ENCODE measurements at places on chromosomes 11 and 22.
A peak's percentile ranks its signal among the peaks of the same experiment; 100 is the strongest.

- DNase-seq, result no peak
These were observed 45.3 kb downstream of the ZBTB44 start for GRCh38 chr11:130269326-130269943.

DNA sequence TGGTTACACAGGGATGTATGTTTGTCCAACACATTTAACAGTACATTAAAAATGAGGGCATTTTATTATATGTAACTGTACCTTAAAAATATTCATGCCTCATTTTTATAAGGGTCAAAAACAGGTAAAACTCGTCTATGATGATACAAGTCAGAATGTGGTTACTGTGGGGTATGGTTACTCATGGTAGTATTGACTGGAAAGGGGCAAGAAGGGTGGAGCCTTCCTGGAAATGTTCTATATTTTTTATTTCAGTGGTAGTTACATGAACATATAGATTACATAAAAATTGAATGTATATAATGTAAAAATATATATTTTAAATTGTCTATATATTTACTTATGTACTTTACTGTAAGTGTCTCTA lies 99.8 kb downstream of the STIM1 start:
- no peak for DNase-seq

- DNase-seq, result no peak
These were observed 181.9 kb upstream of the BDNF start for GRCh38 chr11:27882066-27882697.

DNA sequence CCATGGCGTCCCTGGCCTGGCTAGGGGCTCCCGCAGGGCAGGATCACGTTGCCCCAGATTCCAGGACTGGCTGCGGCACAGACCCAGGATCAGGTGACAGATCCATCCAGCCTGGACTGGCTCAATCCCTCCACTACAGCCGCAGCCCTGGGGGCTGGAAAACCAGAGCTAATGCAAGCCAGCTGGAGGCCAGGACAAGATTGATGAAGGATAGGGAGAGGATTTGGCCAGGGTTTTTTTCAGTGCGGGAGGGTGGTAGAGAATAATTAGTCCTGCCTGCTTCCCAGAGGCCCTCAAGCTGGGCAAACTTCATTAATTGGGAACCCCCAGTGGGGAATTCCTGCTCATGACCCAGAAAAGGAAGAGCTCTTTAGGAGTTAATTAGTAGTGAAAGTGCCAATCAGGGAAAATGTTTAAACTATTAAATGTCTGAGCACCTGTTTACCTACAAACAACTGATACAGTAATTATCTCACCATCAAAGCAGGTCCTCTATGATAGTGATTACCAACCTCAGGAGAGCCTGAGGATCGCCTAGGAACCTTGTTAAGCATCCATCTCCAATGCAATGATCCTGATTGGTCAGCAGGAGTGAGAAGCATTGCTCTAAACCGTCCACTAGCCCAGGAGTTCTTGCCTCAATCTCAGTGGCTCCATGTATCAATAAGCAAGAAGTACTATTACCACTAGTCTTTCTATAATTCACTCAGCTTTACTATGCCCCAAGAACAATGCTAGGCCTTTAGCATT lies 33.0 kb upstream of the MYOD1 start:
- DNase-seq, result no peak

- DNase-seq, result peak; percentile 85
These were observed 2.1 kb downstream of the CCDC88B start for GRCh38 chr11:64341851-64342791.

- DNase-seq, result no peak
These were observed 3.3 kb upstream of the SMARCB1 start for GRCh38 chr22:23783265-23784150.

GRCh38 chr11:62172294-62172693 lies 17.7 kb upstream of the SCGB1D1 start:
- no peak for DNase-seq

GRCh38 chr22:42328784-42329145 lies 58.3 kb upstream of the TCF20 start:
- no peak for DNase-seq

DNA sequence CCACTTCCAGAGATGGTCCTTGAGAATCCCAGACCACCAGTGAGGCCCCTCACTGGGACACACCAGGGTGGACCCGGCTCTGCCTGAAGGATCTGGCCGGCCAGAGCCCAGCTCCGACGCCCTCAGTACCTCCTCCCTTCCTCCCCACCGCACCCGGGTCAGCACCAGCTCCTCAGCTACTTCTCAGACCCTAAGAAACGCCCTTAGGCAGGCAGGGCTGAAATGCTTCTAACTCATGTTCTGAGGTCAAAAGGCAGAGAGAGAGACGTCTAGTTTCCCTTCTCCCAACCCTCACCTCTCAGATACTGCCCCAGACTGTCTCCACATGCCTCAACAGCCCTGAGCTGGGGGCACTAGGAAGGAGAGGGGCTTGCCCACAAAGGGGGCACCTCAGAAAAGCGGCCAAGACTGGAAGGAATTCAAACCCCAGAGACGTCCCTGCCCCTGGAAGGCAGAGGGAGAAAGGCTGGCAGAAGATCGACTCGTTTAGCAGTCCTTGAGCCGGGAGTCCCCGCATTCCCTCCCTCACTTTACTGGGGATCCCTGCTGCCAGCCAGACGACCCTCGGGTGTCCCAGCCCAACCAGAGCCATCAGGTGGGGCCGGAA lies 539 bp downstream of the USH1C start:
- no peak for DNase-seq

GRCh38 chr22:30212996-30213441 lies 33.5 kb downstream of the LIF start:
- DNase-seq, result no peak

DNA sequence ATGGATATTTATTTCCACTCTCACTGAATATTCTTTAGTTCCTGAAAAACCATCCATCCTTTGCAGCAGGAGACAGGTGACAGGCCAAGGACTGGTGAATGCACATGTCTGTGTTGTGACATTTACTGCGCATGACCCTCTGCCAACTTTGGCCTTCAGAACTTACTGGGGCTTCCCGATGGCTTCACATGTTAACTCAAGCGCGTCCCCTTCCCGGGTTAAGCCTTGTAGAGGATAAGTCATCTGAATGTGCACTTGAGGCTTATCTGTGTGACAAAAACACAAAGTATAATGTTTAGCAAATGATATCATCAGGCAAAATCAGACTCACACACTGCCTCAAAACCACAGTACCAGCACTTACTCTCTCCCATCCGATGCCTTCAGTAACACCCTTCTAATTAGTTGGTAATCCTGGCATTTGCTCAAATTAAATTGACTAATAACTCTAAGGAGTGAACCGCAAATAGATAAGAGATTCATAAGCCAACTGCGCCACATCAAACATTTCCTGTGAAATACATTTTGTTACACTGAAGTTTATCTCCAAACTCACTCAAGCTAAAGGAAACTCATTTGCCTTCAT lies 286.4 kb downstream of the CADM1 start:
- no peak for DNase-seq

- DNase-seq, result no peak
These were observed 45.0 kb upstream of the BIRC3 start for GRCh38 chr11:102272047-102272824.

DNA sequence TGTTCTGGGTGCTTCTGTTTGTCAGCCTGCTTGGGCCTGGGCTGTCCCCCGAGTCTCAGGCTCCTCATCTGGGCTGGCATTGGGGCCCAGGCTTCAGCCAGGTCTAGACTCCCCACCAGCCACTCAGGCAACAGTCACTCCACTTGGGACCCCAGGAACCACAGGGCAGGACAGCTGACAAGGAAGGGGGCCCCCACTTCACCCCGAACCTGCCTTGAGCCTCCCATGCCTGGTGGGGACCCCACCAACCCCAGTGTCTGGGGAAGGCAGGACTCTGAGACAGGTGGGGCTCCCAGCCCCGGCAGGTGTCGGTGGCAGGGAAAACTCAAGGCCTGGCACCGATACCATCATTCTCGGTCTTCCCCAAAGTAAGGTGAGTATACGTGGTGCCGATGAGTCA lies 11.7 kb upstream of the LTO1 start:
- no peak for DNase-seq

GRCh38 chr22:41445129-41446056 lies 1.2 kb downstream of the TOB2 start:
- DNase-seq, result no peak

DNA sequence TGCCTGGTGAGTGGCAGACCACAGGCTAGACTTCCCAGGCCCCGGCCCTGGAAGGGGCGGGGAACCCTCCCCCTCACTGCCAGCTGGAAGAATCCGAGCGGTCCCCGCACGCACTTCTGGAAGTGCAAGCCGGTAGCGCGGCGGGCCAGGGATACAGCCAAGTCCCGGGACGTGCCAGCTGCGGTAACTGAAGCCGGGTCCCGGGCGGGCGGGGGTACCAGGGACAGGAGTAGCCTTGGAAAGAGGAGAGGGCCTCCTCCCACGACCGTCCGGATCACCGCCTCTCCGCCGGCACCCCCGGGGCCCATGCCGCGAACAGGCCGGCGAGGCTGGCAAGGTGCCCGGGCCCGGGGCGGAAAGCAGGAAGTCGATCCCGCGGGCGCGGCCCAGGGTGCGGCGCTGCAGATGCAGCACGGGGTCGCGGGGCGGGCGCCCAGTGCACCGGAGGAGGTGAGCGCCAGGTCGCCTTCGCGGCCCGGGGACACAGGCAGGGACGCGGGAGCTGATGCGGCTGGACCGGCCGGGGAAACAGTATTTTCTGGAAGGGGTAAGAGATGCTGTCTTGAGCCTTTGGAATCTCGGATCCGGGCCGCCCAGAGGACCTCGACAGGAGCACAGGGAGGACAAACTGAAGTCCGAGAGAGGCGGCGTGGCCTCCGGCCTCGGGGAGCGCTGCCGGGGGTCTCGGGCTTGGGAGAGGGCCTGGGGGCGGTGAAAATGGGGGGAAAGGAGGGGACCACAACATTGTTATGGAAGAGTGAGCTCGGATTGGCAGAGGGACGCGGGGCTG lies 783 bp upstream of the SLC35C1 start:
- DNase-seq, result peak; percentile 52

DNA sequence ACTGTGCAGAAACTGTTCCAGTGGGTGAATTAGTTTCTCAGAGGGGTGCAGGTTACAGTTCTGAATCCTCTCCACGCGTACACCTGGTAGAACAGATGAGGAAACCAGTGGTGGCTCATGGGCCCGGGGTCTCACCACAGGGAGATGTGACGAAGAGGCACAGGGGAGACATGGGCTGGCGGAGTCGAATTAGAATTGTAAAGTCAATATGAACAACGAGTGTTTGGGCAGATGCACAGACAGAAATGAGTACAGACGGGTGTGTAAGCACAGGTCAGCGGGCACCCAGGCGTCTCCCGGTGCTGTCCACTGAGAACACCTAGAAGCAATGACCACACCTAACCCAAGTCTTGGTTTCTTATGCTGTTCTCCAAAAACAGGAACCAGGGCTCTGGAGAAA lies 41.8 kb downstream of the GNB1L start:
- DNase-seq, result no peak

DNA sequence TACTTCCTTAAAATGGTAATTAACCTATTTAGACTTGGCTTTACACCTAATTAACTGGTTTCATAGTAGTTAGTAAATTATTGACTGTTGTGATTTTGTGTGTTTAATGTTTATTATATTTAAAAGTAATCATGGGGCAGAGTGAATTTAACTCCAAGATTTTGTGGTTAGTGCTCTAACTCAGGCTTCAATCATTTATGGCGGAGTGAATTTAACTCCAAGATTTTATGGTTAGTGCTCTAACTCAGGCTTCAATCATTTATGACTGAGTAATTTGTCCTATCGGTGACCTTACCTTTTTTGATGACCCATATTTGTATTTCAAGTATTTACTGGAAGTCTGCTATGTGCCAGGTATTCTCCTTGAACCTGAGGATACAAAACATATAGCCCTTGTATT lies 7.2 kb downstream of the PRRG4 start:
- no peak for DNase-seq

DNA sequence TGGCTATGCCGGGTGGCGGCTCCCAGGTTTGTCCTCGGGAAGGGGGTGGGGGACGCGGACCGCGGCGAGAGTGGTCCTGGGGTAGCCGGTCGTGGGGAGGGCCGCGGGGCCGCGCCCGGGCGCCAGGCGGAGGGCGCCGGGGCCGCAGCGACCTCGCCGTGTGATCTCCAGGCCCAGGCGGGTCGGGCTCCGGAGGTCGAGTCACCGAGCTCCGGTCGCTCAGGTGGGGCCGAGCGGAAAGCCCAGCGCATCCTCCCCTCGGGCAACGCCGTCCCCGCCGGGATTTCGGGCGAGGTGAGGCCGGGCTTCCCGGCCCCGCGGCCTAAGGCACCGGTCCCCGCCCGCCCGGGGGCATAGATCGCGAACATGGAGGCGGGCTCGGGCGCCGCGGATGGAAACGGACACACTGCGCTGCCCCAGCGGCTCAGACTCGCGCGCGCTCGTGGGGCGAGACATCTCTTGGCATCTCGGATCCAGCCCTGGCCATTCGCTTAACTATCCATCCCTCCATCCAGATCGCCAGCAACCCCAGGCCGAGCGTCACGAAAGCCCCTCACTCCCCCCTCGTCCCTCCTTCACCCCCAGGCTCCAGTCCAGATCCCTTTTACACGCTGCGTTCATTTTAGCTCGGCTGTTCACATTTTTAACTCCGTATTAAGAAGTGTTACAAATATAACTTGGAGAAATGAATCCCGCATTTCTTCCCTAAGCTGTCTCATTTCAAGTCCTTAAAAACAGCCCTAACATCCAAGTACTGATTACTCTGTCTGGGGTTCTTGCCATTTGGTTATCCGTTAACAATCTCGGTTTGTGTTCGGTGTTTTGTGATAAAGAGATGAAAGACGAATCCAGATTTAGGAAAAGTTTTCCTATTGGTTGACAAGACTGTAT lies 460 bp downstream of the ZC3H12C start:
- peak; percentile 55 for DNase-seq

DNA sequence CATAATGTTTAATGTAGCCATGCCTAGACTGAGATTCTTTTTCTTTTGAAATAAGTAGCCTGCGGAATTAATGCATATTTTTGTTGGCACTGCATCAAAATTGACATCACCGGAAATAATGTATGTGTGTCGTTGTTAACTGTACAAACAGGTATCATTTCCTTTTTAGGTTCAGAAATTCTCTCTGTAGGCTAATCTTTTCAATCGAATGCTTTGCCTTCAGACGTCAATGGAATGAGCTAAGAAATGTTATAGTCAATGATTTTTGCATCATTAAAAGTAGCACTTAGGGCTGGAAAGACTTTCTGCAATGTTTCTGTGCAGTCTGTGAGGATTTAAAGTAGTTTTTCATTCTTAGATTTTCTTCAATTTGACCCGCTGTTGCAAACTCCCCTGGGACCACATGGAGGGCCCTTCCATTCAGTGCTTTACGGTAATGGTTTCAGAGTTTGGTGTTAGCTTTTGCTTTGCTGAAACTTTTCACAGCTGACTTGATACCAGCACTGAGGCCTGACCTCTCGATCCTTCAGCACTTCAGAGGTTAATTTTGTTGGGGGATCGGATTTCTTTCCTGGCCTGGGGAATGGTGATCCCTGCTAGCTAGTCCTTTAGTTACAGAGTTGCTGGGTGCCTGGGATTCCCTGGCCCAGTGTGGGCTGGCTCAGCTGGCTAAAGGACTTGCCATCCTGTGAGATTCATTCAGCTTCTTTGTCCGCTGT lies 137.8 kb downstream of the DBX1 start:
- DNase-seq, result no peak
